ENCODE measurements at places on chromosomes 11 and 22. TPM values are rescaled to one million over a fixed set of nuclear protein-coding genes. Genes with fewer than 3 reads are reported as not detected.

- H3K27me3 ChIP-seq, result no peaks in the 10 kb centered on the region
- no peaks in the 10 kb centered on the region for H3K4me1 ChIP-seq
- H3K27ac ChIP-seq, result no peak overlapping the region
- no peaks in the 10 kb centered on the region for H3K36me3 ChIP-seq
- H3K4me3 ChIP-seq, result no peak overlapping the region
These were observed 5.2 kb upstream of the KDM4F start for GRCh38 chr11:95044010-95044409.

GRCh38 chr22:50162391-50162956, 8.1 kb upstream of the PANX2 start:
- no peaks in the 10 kb centered on the region for H3K27me3 ChIP-seq
- no peaks in the 10 kb centered on the region for H3K4me1 ChIP-seq

DNA sequence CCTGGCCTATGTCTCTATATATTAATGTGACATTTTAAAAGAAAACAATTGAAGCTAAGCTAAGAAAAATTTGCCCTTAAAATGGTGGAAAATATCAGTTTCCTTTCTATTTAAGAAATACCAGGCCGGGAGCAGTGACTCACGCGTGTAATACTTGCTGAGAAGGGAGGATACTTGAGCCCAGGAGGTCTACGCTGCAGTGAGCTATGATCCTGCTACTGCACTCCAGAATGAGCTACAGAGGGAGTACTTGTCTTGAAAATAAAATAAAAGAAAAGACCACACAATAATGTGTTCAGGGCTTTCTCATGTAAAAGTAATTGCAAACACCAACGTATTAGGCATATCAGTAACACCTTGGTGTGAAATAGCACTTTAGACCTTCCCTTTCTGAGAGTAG, 1.4 kb upstream of the PRSS23 start:
- H3K4me1 ChIP-seq, result peaks cover 27% of the 10 kb centered on the region
- H3K4me3 ChIP-seq, result no peak overlapping the region
- H3K36me3 ChIP-seq, result no peaks in the 10 kb centered on the region
- no peak overlapping the region for H3K27ac ChIP-seq
- DNase-seq, result no peak
- peaks cover 47% of the 10 kb centered on the region for H3K27me3 ChIP-seq

Gene ZNF214
- polyA plus RNA-seq, result 2.2 TPM

GRCh38 chr11:122754553-122755322, 83.6 kb upstream of the CRTAM start:
- H3K36me3 ChIP-seq, result no peaks in the 10 kb centered on the region
- H3K4me3 ChIP-seq, result no peak overlapping the region
- H3K27me3 ChIP-seq, result no peaks in the 10 kb centered on the region
- H3K27ac ChIP-seq, result no peak overlapping the region

DNA sequence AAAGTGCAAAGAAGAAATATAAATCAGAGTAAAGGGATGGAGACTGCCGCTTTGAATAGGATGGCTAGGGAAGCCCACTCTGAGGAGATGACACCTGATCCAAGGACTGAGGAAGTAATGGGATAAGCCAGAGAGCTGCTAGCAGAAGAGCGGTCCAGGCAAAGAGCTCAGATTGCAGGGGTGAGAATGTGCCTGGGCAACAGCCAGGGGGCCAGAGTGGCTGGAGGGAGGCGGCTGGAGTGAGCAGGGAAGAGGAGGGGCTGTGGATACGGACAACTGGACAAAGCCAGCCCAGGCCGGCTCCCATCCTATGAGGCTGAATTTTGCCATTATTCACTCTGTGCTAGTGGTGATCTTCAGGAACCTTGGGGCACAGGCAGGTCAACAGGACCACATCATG, 360.3 kb upstream of the SYN3 start:
- no peak overlapping the region for H3K4me3 ChIP-seq
- no peaks in the 10 kb centered on the region for H3K27me3 ChIP-seq

DNA sequence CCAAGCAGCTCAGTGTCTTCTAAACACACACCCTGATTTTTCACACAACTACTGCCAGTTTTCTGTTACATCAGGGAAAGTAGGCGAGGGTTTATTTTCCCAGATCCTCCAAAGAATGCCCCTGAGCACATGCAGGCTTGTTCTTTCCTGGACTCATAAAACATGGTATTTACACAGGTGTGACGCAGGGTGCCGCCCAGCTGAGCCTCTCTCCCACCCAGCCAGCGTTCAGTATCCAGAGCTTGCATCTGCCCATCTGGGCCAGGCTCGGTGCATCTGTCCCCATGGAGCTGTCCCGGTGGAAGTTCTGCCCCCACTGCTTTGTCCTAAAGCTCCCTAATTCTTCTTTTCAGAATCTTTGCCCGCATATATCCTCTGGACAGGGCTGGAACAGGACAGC, 44.8 kb upstream of the ISX start:
- H3K36me3 ChIP-seq, result no peaks in the 10 kb centered on the region
- no peak overlapping the region for H3K4me3 ChIP-seq
- H3K4me1 ChIP-seq, result no peaks in the 10 kb centered on the region
- no peaks in the 10 kb centered on the region for H3K27me3 ChIP-seq
- no peak overlapping the region for H3K27ac ChIP-seq

Gene EXPH5
- polyA plus RNA-seq, result 3.6 TPM

GRCh38 chr11:32435511-32435941, at the start of gene WT1:
WT1 (minus strand) TSS chr11:32435539.
- H3K4me3 ChIP-seq, result peak within 1 kb of the TSS; percentile 57
- no peak within 1 kb of the TSS for H3K27ac ChIP-seq
- H3K27me3 ChIP-seq, result peaks cover 99% of the 10 kb centered on the region
- DNase-seq, result peak; percentile 86
- H3K4me1 ChIP-seq, result peaks cover 53% of the 10 kb centered on the region
- no peaks in the 10 kb centered on the region for H3K36me3 ChIP-seq

Gene GUCY1A2
- 0.36 TPM for polyA plus RNA-seq

Gene HDAC10
- polyA plus RNA-seq, result 4.1 TPM

GRCh38 chr11:66476841-66477251, 3.4 kb upstream of the DPP3 start:
- peaks cover 8% of the 10 kb centered on the region for H3K4me1 ChIP-seq
- H3K27ac ChIP-seq, result no peak overlapping the region
- H3K4me3 ChIP-seq, result no peak overlapping the region
- no peaks in the 10 kb centered on the region for H3K27me3 ChIP-seq

- no peak for DNase-seq
- no peaks in the 10 kb centered on the region for H3K27me3 ChIP-seq
- no peak overlapping the region for H3K4me3 ChIP-seq
- no peaks in the 10 kb centered on the region for H3K36me3 ChIP-seq
- H3K4me1 ChIP-seq, result peaks cover 26% of the 10 kb centered on the region
These were observed 141.8 kb downstream of the TEAD1 start for GRCh38 chr11:12815931-12816494.

GRCh38 chr11:6475936-6476335, 2.2 kb upstream of the TRIM3 start:
- H3K4me1 ChIP-seq, result peaks cover 22% of the 10 kb centered on the region
- no peak overlapping the region for H3K4me3 ChIP-seq
- peak; percentile 83 for DNase-seq
- peaks cover 4% of the 10 kb centered on the region for H3K36me3 ChIP-seq
- no peaks in the 10 kb centered on the region for H3K27me3 ChIP-seq

Gene MUC15
- polyA plus RNA-seq, result not detected

DNA sequence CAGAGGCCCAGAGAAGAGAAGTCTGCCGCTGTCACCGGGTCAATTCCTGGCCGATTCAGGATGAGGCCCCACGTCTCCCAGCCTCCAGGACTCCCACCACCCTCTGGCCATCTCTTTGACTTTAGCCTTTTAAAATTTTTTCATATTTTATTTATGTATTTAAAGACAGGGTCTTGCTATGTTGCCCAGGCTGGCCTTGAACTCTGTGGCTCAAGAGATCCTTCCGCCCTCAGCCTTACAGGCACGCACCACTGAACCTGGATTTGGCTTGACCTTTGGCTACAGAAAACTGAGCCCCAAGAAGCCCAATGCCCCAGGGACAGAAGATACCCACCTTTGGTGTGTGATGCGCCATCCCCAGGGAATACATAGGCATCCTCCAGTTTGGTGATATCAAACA, 3.9 kb downstream of the POLR3H start:
- DNase-seq, result no peak
- H3K4me1 ChIP-seq, result peaks cover 7% of the 10 kb centered on the region
- no peaks in the 10 kb centered on the region for H3K27me3 ChIP-seq
- no peaks in the 10 kb centered on the region for H3K36me3 ChIP-seq

Gene ELMOD1
- polyA plus RNA-seq, result 1.6 TPM

Gene FAM181B
- 0.36 TPM for polyA plus RNA-seq

- DNase-seq, result no peak
- no peak overlapping the region for H3K4me3 ChIP-seq
- H3K27me3 ChIP-seq, result no peaks in the 10 kb centered on the region
- no peak overlapping the region for H3K27ac ChIP-seq
These were observed 51.5 kb downstream of the IRAG1 start for GRCh38 chr11:10641912-10642697.

Gene EFCAB6
- 1.2 TPM for polyA plus RNA-seq

Gene LGR4
- polyA plus RNA-seq, result 22.6 TPM

Gene OR51I1
- not detected for polyA plus RNA-seq

Gene OR10D3
- polyA plus RNA-seq, result not detected

GRCh38 chr11:112507281-112507680, 246.6 kb upstream of the PLET1 start:
- no peaks in the 10 kb centered on the region for H3K27me3 ChIP-seq
- H3K4me1 ChIP-seq, result no peaks in the 10 kb centered on the region
- H3K4me3 ChIP-seq, result no peak overlapping the region
- no peak overlapping the region for H3K27ac ChIP-seq

Gene DAGLA
- polyA plus RNA-seq, result 0.52 TPM

Gene OR6A2
- polyA plus RNA-seq, result 0.07 TPM

- no peak for DNase-seq
- H3K4me3 ChIP-seq, result no peak overlapping the region
- H3K27me3 ChIP-seq, result no peaks in the 10 kb centered on the region
- H3K36me3 ChIP-seq, result no peaks in the 10 kb centered on the region
- H3K27ac ChIP-seq, result no peak overlapping the region
These were observed 53.3 kb downstream of the CACNA1I start for GRCh38 chr22:39623603-39624500.

- H3K27ac ChIP-seq, result no peak overlapping the region
- no peaks in the 10 kb centered on the region for H3K36me3 ChIP-seq
- H3K27me3 ChIP-seq, result peaks cover 79% of the 10 kb centered on the region
- H3K4me3 ChIP-seq, result no peak overlapping the region
These were observed 33.9 kb downstream of the FLRT1 start for GRCh38 chr11:64069401-64070313.

Gene ROM1
- 0.65 TPM for polyA plus RNA-seq

GRCh38 chr11:34274712-34275398, 83.0 kb downstream of the ABTB2 start:
- no peaks in the 10 kb centered on the region for H3K36me3 ChIP-seq
- no peak for DNase-seq
- no peaks in the 10 kb centered on the region for H3K27me3 ChIP-seq
- no peak overlapping the region for H3K4me3 ChIP-seq
- H3K27ac ChIP-seq, result no peak overlapping the region
- H3K4me1 ChIP-seq, result no peaks in the 10 kb centered on the region

DNA sequence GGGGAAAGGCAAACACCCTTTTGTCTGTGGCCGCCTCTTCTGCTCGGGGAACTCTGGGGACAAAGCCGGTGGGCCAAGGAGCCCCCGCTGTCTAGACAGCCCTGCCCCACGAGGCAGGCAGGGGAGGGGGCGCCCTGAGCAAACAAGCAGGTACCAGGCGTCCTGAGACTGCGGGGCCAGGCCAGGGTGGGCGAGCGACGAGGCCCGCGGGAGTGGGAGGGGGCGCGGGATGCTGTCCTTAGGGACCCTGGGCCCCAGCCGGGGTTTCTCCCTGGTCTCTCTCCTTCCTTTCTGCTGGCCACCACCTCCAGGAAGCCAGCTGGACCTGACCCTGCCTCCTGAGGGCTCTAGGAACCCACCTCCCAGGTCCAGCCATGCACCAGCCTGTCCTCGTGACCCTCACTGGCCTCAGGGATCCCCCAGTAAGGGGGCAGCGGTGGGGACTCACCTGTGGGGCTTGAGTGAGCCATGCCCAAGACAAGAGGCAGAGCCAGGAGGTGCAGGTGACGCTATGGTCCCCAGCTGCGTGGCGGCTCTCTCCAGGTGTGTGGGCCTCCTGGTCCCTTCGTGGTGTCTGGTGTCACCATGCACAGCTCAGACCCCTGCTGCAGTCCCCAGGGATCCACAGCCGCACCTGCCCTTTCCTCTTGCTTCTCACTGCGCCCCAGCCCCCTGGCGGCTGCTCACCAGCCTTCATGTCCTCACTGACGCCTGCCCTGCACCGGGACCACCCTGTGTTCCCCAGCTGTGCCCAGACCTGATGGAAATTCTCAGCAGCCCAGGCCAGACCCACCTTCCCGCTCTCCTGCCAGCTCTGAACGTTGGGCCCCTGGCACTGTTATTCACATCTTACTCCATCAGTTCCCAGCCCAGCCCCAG, 26.5 kb upstream of the MUC5AC start:
- H3K36me3 ChIP-seq, result no peaks in the 10 kb centered on the region
- no peaks in the 10 kb centered on the region for H3K4me1 ChIP-seq
- DNase-seq, result peak; percentile 32
- no peak overlapping the region for H3K27ac ChIP-seq
- no peaks in the 10 kb centered on the region for H3K27me3 ChIP-seq

DNA sequence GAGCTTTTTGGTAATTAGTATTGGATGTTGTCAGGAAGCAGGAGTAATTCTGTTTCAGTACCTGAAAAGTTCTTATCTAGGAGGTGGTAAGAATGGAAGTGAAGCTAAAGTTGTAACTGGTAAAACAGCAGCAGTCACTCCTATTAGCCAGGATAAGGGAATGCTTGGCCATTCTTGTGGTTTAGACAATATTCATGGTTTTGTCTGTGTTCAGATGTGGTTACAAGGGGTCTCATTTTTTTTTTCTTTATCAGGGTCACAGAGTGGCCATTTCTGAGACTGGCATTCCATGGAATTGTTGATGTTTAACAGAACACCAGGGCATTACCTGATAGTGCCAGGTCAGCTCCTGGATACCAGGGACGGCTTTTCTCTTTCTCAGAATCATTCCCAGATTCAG, 23.8 kb downstream of the TAF1D start:
- H3K27ac ChIP-seq, result no peak overlapping the region
- H3K4me3 ChIP-seq, result no peak overlapping the region
- H3K36me3 ChIP-seq, result peaks cover 5% of the 10 kb centered on the region
- no peak for DNase-seq
- no peaks in the 10 kb centered on the region for H3K4me1 ChIP-seq

DNA sequence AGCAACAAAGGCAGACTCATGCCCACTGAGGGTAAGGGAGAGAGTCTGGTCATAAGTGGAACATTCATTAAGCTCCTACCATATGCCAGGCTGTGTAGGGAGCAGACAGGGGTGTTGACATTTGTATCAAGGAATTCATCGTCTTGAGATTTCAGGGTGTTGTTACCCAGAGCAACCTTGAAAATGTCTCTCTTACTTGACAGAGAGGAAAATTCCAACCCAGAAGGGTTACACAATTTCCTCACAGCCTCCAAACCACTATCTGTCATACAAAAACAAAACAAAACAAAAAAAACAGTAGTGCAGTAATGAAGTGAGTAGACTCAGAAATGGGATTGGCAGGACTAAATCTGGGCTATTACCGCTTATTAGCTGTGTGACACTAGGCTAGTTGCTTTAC, 113.2 kb downstream of the MIAT start:
- peaks cover 7% of the 10 kb centered on the region for H3K4me1 ChIP-seq
- DNase-seq, result no peak
- H3K27me3 ChIP-seq, result peaks cover 14% of the 10 kb centered on the region
- H3K27ac ChIP-seq, result no peak overlapping the region
- no peak overlapping the region for H3K4me3 ChIP-seq

- H3K4me3 ChIP-seq, result no peak overlapping the region
- no peak overlapping the region for H3K27ac ChIP-seq
- H3K27me3 ChIP-seq, result no peaks in the 10 kb centered on the region
- peaks cover 5% of the 10 kb centered on the region for H3K36me3 ChIP-seq
These were observed 451.9 kb downstream of the ETS1 start for GRCh38 chr11:128135451-128135850.

GRCh38 chr11:73784080-73784634, 3.5 kb upstream of the MRPL48 start:
- H3K4me1 ChIP-seq, result peaks cover 9% of the 10 kb centered on the region
- H3K27ac ChIP-seq, result peak overlapping the region; percentile 53
- DNase-seq, result peak; percentile 44

Data from GM23338 (cell line).